ENCODE measurements at places on chromosomes 5 and 9.

DNA sequence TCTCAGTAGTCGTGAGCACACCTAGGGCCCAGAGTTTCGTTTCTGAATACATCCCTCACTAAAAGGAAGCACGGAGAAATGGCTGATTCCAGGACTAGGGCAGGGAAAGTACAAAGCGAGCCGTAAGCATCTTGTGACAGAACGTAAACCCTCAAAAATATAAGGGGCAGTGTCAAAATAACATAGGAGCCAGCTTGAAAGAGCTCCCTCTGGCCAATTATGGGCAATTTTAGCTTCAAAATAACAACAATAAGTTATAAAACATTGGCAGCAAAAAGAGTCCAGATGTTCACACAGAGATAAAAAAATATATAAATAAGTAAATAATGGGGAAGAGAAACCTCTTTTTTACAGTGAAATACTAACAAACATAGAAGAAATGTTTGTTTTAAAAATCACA, 18.5 kb upstream of the GLIS3 start:
- no peak for DNase-seq

GRCh38 chr5:8993031-8993430, 552.8 kb downstream of the SEMA5A start:
- DNase-seq = no peak

DNA sequence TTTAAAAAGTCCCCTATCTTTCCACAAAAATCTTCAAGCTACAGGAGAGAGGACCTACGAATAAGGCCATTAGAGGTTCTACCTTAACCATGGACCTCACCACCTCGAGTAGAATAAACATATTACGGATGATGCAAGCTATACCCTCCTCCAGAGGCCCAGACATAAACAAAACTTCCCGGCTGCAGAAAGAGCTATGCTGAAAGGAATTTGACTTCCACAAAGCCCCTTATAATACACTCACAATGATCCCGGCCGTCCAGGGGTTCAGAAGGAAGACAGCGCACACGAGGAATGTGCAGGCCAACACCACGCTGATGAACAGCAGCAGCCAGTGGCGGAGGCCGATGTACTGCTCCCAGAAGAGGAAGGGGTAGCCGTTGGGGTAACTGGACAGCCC, 59.0 kb downstream of the PTCH1 start:
- DNase-seq = no peak

DNA sequence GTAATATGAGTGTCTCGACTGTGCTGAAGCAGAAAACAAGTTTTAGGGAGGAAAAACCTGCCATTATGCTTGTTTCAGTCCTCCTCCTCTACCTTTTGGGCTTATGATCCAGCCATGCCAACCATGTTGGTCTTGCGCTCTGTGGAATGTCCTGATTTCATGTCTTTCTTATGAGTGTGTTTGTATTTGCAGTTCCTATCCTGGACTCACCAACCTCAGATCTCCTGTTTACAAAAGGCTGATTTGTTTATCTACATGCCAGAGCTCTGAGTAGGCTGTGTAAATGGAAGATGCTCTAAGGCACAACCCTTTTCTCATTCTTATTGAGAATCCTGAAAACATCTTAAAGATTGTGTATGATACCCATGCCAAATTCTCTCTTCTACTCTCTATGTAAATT, 138.6 kb downstream of the ARHGEF28 start:
- DNase-seq = no peak

DNA sequence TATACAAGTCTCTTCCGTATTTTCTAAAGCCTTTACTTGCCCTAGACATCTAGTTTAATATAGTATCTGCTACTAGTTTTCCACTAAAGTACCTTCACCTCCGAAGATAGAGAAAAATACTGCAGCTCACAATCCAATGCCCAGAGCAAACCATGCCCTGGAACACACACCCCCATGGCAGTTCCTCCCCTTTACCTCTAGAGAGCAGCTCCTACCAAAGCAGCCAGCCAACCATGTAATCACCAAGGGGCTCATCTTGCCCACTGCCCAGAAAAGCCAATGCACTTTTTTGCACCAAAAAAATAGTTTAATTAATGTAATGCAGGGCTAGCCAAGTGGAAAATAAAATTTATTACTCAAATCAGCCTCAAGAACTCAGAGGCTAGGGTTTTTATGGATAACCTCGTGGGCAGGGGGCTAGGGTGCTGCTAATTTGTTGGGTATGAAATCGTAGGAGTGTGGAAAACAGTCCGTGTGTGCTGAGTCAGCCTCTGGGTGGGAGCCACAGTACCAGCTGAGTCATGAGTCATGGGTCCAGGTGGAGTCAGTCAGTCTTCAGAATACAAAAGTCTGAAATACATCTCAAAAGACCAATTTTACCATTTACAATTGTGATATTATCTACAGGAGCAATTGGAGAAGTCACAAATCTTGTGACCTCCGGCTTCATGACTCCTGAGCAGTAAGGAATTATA, 120.1 kb upstream of the ACO1 start:
- no peak for DNase-seq

GRCh38 chr9:82781921-82782392, 281.0 kb downstream of the RASEF start:
- DNase-seq = no peak

DNA sequence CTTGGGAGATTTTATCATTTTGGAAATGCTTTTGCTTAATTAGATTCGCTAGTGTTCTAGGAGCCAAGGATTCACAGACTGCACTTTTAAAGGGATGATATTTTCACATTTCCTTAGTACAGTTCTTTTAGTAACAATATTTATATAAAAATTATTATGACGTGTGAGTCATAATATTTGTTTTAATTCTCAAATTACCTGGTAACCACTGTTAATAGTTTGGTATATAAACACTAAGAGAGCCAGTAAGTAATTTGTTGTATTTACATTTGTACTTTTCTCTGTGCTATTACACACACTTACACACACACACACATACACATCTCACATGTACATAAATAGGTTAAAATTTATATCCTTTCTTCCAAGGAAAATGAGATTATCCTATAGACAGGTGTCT, 58.8 kb upstream of the RAD23B start:
- no peak for DNase-seq

- DNase-seq = no peak
Measured at GRCh38 chr5:22102823-22103359, 750.3 kb downstream of the CDH12 start.

- DNase-seq = no peak
Measured at GRCh38 chr5:151667083-151667482, 19.6 kb downstream of the SPARC start.

- DNase-seq = no peak
Measured at GRCh38 chr5:173998531-173998930, 9.6 kb downstream of the C5orf47 start.

- DNase-seq = peak; percentile 86
Measured at GRCh38 chr9:129027685-129028191, 393 bp downstream of the SH3GLB2 start.

DNA sequence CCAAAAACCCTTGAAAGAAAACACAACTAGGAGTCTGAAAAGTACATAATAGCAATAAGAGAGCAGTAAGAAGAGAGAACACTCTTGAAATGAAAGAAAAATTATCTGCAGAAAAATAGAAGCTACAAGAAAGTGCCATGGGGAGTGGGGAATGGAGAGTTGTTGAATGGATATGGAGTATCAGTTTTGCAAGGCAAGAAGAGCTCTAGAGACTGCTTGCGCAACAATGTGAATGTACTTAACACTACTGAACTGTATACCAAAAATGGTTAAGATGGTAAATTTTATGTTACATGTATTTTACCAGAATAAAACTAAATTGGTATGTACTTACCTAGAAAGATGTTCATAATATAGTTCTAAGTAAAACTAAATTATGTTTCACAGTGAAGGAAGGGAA, 54.8 kb upstream of the RASGRF2 start:
- DNase-seq = no peak

GRCh38 chr9:5231212-5231611, at the start of gene INSL4:
TSS of gene INSL4 (plus strand) at chr9:5231419. CDS start at chr9:5231524, 105 bp downstream.
- no peak for DNase-seq

GRCh38 chr5:71910741-71911140, 191.7 kb downstream of the CARTPT start:
- DNase-seq = no peak

DNA sequence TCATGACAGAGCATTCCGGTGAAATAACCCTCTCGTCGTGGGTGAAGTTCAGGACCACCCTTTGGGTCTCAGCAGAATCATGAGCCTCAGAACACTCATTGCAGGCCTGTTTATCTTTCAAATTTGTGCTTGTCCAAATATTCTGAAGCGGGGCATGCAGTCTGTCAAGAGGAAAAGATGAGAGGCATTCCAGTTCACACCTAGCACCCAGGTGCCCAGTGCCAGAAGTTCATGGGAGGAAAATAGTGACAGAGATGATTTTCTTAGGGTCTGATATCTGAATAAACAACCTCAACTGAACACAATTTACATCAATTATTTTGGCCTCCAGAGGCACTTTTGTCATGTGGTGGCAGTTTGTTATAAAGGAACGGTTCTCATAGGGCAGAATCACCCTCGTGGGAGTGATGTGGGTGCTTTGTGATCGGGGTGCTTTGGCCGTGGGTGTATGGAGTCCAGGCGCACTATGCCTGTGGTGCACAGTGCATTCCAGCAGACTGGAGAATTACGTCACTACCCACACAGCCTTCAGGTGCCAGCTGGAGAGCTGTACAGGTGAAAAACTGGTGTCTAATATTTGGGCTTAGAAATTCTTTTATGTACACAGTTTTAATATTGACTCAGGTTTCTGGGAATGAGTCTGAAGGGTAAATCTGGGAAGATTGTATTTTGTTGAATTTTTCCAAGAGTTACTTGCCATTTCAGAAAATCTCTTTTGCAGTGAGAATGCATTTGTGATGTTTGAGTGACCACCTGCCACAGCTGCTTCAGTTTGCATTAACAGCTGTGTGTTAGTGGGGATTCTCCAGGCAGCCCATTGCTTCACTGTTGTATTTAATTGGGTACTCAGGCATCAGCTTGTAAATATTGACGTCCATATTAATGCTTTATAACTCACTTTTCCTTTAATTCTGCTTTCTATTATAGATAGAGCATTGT, 289.3 kb downstream of the FANCC start:
- DNase-seq = peak; percentile 19

DNA sequence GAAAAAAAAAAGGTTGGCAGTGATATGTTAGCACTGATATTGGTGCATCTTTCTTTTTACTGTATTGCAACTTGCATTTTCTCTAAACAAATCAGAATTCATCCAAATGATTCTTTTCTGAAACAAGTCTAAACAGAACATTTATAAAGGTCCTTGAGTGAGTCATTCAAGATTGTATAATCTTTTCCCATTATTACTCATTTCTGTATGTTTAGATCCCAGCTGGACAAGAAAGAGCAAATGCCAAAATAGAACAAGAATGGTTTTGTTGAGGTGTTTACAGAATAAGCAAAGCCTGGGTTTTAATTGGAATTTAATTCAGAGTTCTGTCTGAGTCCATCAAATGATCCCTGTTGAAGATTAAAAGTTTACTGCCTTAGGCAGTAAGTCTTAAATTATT, 112.3 kb downstream of the VCAN start:
- DNase-seq = no peak

DNA sequence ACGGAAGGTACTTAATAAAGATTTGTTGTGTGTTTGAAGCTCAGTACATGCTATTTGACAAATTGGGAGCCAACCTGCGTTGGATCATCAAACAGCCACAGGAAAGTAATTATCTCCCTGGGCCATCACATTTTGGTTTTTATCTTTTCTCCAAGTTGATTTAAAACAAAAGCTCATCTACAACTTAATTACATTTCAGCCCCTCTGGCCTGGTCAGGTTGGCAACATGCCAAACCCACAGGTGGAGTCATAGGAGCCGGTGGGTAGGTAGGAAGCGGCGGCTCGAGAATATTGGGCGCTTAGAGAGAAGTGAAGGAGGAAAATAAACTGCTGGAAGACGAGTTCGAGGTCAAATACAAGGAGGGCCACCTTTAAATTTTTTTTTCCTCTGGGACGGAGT, 64.9 kb upstream of the FANCC start:
- no peak for DNase-seq

DNA sequence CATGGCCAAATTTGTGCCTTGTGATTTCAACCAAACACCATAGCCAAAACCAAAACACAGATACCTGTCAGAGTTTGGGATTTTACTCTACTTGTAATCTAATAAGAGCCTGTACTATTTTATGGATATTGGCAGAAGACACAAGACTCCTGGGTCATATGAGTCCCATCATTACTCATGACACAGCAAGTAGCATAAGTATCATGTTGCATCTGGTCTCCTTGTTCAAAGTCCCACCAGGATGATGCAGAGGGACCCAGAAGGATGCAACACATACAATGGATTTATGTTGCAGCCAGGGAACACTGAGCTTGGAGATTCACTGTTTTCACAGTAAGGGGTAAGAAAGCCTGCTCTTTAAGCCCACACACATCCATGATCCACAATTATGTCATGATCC, 13.2 kb upstream of the ACO1 start:
- DNase-seq = no peak

DNA sequence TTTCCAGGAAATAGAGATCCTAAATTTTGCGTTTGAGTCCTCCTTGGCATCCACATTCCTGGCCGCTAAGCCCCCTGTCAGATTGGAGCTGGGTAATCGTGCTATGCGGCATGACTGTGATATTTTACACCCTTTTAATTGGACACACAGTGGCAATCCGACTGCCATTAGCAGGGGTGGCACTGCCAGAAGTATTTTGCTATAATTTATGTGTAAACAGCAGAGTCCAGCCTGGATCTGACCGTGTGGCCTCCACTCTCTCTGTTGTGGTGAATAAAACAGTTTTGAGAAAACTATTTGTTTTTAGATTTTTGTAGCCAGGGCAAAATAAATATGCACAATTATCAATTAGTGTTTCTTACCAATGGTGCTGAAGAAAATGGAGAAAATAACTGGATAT, 281.0 kb upstream of the IRX2 start:
- DNase-seq = no peak

DNA sequence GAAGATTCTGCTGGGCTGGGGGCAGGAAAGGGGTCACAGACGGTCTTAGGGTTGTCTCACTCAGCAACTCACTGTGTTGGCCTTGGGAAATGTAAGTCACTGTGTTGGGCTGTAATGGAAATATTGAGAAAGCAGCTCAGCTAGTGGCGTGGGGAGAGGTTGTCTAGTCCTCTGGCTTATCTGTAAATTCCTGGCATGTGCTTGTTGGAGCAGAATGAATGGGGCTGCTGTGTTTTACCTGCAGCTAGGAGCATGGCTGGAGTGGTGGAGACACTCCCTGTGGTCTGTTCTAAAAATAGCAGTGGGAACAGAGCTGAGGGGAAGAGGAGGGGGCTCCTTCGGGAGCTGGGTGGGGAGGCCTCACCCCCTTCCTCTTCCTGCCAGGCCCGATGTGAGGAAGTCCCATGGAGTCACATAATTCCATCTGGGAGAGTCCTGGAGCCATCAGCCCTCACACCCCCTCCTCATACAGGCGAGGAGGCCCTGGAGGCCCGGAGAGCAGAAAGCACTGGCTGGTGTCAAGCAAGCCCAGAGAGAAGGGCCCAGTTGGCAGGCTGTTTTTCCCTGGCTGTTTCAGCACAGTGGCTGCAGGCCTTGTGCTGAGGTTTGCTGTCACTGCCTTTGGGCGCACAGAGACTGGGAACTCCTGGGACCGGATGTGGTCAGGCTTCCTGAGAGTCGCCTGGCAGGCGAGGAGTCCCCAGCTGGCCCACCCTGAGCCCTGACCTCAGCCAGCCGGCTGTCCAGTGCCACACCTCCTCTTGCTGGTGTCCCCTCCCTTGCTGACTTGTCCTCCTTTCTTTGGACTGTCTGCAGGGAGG, 84.9 kb downstream of the RGS3 start:
- no peak for DNase-seq
